ENCODE measurements at places on chromosomes 7 and 10. TPM values are rescaled to one million over a fixed set of nuclear protein-coding genes. Genes with fewer than 3 reads are reported as not detected.
A peak's percentile ranks its signal among the peaks of the same experiment; 100 is the strongest.

DNA sequence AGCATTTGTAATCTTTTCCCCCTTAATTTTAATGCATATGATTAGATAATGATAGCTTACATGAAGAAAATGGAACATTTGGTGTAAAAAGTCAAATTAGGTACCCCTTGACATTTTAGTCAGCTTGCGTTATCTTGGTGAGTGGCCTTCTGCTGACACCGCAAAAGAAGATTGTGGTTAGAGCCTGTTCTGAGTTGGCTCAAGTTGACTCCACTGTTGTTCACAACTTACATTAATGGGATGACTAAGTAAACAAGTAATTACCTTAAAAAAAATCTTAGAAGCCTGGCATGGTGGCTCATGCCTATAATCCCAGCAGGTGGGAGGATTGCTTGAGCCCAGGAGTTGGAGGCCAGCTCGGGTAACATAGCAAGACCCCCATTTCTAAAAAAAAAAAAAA, 24.2 kb downstream of the TRRAP start:
- DNase-seq = no peak

- DNase-seq = no peak
Observed at GRCh38 chr10:102744374-102745051, 765 bp downstream of the WBP1L start.

- DNase-seq = peak; percentile 59
Observed at GRCh38 chr10:29736366-29737073, 101.7 kb upstream of the SVIL start.

The ASB10 gene
- not detected for total RNA-seq

DNA sequence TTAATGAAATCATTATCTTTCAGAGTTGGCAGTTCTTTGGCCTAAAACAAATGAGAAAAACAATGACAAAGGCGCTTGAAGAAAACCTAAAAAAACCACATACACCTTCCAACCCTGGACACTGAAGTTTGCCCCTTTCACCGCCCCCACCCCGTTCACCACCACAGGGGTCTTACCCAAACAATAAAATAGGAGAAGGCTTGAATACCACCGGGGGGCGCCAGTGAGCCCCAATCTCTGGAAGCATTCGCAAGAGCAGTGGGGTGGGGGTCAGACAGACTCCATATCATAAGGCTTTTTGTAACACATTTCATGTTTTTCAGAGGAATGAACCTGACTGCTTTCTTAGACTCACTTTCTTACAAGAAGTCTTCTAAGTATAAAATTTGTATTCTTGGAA, 163.6 kb downstream of the PIP4K2A start:
- no peak for DNase-seq

- DNase-seq = no peak
Observed at GRCh38 chr7:38198366-38198765, 20.3 kb downstream of the STARD3NL start.

DNA sequence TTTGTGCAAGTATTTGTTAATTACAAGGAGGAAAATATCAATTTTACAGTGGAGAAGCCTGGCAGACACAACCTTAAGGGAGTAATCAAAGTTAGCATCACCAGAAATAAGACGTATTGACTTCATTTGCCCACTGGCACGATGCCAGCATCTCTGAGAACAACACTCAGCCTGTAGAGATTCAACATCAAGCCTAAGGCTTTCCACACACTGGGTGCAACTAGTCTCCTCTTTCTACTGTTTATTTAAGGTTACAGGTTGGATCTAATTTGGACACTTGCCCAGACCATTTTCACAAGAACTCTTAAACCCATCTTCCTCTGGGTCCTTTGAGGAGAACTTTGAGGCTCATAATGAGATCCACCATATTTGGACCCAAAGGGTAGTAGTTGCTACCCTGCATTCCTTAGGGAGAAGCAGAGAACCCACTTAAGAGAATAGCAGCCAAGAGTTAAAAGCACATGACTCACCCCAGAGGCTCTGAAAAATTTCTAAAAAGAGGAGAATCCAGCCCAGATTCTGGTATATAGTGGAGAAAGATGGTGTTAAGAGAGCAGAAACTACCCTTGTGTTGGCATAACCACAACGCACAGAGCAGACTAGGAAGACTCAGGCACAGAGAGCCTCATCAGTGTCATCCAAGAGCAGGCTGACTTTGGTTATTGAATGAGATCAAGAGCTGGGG, 97.3 kb downstream of the CCDC71L start:
- DNase-seq = peak; percentile 10

DNA sequence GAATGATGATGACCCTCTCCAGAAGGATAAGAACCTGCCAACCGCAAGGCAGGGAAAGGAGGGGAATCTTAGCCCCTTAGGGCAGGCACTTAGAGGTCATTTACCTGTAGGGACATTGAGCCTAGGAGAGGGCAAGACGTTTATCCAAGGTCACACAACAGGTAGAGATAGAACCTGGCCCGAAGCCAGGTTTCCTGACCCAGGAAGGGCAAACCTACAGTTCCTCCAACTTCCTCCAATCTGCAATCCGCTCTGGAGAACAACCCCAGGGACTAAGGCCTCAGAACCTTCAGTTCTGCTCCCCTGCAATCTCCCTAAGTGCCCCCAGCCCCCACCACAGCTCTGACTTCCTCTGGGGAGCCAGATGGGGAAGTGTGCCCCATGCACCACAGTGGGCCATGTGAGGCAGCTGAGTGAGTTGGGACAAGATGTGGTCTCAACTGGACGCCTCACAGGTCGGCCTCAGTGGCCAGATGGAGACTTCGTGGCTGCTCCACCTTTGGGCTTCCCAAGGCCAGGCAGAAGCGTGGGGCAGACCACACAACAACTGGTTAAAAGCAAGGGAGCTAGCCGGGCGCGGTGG, 1.4 kb upstream of the PSAP start:
- peak; percentile 45 for DNase-seq

The RNF133 gene
- total RNA-seq = 1.3 TPM

- DNase-seq = no peak
Observed at GRCh38 chr7:35819310-35819709, 18.5 kb downstream of the SEPTIN7 start.

- DNase-seq = no peak
Observed at GRCh38 chr10:63252095-63252762, 119.1 kb downstream of the NRBF2 start.

DNA sequence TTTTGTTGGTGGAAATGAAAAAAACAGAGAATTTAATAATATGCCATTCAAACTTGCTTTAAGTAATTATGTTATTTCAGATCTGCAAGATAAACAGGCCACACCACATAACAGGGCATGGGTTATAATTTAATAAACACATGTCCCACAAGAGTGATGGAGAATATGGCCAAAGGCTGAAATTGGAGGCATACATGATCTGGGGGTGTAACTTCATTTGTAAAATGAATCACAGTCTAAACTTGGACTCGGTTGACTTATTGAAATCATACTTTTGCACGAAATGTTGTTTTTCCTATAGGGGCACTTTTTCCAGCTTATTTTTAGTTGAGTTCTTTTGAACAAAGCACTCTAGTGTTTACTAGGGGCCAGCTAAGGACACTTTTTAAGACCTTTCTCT, 151.6 kb downstream of the TMEM26 start:
- no peak for DNase-seq

- no peak for DNase-seq
Observed at GRCh38 chr10:3631701-3632330, 153.2 kb downstream of the KLF6 start.

The GNGT1 gene
- total RNA-seq = not detected

DNA sequence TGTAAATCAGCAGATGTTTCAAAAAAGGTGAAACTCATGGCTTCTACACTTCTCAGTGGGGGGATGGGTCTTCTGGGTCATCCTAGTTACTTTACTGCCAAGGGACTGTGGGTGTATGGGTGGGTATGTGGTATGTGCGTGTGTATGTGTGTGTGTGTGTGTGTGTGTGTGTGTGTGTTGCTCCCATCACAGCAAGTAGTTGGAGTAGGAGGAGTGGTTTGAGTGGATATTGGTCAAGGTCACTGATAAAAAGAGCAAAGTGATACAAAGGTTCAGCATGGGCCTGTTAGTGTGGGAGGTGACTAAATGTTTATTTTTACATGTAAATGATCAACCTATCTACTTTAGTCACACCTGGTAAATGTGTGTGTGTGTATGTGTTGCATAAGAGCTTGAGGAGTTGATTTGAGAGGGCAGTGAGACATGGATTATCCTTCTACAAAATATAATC, 11.8 kb upstream of the COBL start:
- DNase-seq = no peak

GRCh38 chr10:88490231-88490980, 92.7 kb downstream of the RNLS start:
- DNase-seq = no peak

Data from left colon (tissue), 2 donors.